ENCODE measurements at places on chromosomes 5 and 9.

DNA sequence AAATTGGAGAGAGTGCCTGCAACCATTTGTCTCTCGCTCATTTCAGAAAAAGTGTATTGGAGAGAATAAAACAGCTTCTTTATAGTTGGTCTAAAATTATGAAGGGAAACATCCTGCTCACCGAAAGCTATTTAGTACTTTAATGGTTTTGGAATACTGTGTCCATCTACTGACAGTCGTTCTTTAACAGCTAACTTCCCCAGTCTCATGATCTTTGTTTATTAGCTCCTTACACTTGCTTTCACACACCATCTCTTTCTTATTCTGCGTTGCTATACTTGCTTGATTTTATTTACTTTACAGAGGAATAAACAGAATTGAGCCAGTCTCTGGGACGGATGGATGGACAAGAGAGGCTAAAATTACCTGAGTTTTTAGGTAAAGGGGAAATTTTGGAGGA is 229.3 kb downstream of the CCDC171 start:
- no peak for DNase-seq

DNA sequence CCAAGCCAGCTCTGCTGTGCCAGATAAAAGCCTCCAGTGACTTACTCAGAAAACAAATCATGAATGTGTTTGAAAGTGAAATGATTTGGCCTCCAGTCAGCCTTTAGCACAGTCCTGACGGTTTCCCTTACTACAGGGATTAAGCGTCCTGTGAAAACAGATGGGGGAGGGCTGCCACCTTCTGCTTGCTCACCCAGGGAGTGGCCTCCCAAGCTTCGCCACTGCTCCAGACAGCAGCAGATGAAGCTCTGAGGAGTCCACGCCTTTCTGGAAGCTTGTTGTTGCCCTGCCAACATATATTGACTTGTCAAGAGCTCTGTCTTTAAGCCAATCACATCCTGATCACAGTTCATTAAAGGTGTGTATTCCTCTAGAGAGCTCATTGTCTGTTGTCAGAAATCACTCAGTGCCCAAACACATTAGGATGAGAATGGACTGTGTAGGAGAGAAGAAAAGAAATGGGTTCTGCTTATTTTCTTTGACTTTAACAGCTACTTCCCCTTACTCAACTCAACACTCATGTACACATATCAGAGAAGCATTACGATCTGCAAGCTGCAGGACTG is 4.9 kb upstream of the FYB1 start:
- DNase-seq = peak; percentile 26

- DNase-seq = no peak
Measured at GRCh38 chr5:175860531-175861045, 10.8 kb upstream of the CPLX2 start.

DNA sequence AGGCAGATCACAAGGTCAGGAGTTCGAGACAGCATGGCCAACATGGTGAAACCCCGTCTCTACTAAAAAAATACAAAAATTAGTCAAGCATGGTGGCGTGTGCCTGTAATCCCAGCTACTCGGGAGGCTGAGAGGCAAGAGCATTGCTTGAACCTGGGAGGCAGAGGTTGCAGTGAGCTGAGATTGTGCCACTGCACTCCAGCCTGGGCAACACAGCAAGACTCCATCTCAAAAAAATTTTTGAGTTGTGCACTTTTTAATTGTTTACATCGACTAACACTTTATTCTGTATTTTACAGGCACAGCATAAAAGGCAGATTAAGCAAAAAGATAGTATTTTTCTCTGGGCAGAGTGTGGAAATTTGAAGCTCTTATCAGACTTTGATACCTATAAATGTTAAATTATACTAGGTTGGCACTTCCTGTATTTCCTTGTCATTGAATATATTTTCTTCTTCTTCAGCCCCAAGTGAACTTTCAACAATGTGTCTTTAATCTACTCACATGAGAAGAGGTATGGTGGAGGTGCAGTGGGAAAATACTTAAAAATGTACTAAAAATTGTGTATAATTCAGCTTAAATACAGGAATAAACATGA is 180.6 kb upstream of the ELL2 start:
- DNase-seq = no peak

DNA sequence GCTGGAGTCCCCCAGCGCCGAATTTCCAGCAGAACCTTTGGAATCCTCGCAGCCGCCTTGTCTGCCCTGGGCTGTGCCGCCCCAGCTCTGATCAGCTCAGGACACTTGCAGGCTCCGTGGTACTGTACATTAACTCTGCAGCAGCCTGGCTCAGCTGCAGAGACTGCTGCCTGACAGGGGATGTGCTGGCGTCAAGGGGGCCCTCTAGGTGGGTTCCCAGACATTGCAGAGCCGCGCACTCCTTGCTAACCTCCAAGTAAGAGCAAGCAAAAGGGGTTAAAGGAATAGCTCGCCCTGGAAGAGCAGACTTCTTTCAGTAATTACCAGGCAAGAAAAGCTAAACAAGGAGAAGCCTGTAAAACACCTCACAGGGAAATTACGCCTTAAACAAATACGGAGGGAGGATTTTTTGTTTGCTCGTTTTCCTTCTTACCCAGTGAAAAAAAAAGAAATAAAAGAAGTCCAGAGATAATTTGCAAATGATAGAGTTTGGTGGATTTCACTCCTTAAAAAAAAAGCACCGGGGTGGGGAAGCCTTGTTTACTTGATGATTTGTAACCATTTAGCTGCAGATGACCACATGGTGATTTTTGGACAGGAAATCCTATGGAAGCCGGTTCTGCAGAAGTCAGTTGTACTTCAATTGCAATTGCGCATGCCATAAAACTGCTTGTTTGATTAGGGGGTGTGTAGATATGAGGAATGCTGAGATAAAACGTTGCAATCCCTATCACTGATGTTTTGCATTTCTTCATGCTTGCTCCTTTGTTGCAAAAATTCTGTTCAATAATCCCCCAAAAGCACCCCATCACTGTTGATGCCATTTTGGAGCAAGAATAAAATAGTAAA is 305.8 kb downstream of the PDE4D start:
- peak; percentile 77 for DNase-seq

DNA sequence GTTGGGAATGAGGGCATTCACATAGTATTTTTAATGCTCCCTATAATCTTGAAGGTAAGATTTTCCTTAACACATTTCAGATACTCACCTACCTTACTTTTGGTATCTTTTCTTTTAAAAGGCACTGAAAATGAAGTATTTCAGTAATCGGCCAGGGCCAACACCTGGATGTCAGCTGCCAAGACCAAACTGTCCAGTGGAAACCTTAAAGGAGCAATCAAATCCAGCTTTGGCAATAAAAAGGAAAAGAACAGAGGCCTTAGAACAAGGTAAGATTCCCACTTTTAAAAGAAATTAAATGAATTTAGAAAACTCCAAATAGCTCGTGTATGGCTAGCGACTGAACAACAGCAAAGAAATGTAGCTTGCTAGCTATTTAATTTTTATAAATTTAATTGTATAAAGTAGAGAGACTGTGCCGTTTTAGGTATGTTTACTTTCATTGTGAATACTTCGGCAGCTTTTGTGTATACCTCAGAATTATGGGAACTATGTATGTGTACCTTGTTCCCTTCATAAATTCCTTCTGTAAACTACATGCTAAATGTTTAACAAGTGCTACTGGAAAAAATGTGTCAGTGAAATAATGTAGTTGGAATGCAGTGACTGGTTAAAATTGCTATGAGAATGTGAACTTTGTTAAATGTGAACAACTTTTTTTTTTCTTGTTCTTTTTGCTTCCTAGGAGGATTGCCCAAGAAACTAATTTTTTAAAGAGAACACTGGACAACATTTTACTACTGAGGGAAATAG is 41.9 kb downstream of the CDK7 start:
- peak; percentile 55 for DNase-seq

GRCh38 chr5:132528866-132529634 is 14.3 kb downstream of the IL5 start:
- no peak for DNase-seq

DNA sequence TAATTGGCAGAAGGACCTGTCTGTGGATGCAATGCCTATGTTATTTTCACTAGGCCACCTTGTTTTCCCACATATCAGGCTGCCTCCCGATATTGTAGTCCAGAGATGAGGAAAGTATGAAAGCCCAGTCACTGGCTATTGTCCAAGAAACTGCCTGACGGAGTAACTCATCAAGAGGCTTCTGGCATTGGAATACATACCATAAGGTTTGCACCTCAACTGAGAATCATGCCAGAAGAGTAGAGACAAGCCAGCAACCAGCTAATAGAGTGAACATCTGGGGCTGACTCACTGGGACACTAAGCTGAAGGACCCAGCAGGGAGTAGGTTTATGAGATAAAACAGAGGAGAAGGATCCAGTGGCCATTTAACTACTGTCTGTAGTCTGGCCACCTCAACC is 137.2 kb upstream of the FST start:
- peak; percentile 100 for DNase-seq

All from fibroblast of upper back skin (primary cell).